ENCODE measurements at places on chromosomes 5 and 9. TPM values are rescaled to one million over a fixed set of nuclear protein-coding genes. Genes with fewer than 3 reads are reported as not detected.
A peak's percentile ranks its signal among the peaks of the same experiment; 100 is the strongest.

DNA sequence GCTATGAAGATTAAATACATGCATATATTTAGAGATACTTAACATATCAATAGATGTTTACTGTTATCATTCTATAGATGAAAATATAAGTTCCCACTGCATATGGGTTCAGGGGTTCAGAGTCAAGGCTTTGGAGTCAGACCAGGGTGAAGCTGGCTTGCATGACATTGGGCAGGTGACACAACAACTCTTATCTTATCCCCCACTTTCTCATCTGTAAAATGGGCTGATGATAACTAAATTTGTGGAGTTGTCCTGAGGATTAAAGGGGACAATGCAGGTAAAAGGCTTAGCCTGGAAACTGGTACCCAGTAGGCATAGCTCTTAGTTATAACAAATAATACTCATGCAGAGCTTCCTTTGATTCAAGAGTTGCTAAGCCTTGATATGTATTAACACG is 72.6 kb upstream of the BRINP1 start:
- no peak for DNase-seq

DNA sequence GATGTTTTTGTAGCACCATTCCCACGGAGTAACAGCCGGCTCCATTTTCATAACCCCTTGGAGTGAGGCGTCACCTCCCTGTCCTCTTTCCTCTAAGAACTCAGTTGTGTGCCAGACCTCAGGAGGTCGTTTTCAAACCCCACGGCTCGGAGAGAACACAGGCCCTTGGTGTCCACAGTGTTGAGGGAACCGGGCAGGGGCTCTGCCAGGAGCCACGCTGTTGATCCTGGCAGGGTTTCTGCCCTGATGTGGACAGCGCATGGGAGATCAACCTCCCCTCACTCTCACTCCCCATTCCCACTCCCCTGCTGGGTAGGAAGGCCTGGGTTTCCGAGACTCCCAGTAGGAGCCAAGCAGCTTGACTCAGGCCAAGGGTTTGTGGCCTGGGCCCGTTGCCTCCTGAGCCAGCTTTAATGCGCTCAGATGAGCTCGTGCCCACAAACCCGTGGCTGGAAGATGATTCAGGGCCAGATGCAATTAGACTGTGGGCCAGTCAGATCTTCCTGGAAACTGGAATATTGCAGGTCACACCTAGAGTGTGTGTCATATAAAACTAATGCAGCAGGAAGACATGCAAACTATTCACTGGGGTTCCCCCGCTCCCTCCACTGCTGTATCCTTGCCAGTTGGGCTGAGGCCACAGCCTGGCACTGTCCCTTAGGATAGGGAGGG is 133.4 kb downstream of the SLC12A2 start:
- DNase-seq: no peak

GRCh38 chr9:114895521-114895991 is 34.8 kb downstream of the TNFSF8 start:
- no peak for DNase-seq

DNA sequence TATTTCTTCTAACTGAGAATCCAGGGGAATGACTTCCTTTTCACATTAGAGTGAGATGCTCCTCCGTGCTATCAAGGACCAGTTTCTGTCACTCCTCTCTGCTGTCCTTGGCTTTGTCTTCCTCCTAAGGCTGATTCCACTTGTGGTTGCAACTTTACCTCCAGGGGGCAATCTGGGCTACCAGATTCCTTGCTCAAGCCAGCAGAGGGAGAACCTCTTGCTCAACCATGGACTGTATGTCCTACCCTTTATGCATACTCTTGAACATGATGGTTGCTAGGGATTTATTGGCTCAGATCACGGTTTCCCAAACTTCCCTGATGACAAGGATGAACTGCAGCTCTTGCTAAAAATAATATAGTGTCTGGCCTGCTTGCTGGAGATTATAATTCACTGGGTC is 24.0 kb downstream of the NNT start:
- no peak for DNase-seq

DNA sequence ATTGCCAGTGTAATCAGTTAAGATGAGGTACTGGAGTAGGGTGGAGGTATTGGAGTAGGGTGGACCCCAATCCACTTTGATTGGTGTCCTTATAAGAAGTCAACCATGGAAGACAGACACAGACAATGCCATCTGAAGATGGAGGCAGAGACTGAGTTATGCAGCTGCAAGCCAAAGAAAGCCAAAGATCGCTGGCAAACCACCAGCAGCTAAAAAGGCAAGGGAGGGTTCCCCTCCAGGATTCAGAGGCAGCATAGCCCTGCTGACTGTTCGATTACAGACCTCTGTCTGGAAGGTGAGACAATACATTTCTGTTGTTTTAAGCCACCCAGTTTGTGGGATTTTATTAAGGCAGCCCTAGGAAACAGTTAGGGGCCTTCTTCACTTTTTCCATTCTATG is 30.5 kb upstream of the CKMT2 start:
- DNase-seq: no peak

DNA sequence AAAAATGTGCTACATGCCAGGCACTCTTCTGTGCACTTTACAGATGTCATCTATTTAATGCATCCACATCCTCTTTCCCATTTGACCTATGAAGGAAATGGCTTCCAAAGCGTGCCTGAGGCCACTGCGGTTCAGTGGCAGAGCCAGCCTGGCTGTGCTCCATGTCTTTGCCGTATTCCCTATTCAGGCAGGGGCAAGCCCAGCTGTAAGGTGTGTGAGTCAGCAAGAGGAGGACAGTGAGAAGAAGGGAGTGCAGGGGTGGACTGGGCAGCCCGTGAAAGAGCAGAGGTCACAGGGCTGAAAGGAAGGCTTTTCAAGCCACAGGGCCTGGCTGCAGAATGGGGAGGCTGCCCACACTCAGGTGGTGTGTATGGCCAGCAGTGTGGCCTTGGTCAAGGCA is 91.7 kb downstream of the HRH2 start:
- no peak for DNase-seq

DNA sequence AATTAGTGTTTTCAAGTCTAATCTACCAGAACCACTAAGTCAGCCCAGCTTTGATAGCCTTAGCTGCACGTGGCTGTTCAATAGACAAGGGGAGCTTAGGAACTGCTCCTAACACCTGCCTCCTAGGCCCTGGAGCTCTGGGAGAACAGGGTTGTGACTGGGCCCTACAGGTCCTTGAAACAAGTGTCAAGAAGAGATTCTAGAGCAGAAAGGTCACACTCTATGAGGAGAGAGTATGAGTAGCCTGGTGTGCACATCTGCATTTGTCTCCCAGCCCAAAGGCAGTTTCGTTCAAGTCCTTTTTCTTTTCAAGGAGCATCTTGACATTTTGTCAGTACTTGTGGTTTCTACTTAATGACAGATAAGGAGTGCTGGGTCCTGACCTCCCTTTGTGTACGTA is 206.1 kb downstream of the PRELID2 start:
- DNase-seq: no peak

GRCh38 chr9:116572095-116572748 is 114.9 kb upstream of the TRIM32 start:
- peak; percentile 61 for DNase-seq

DNA sequence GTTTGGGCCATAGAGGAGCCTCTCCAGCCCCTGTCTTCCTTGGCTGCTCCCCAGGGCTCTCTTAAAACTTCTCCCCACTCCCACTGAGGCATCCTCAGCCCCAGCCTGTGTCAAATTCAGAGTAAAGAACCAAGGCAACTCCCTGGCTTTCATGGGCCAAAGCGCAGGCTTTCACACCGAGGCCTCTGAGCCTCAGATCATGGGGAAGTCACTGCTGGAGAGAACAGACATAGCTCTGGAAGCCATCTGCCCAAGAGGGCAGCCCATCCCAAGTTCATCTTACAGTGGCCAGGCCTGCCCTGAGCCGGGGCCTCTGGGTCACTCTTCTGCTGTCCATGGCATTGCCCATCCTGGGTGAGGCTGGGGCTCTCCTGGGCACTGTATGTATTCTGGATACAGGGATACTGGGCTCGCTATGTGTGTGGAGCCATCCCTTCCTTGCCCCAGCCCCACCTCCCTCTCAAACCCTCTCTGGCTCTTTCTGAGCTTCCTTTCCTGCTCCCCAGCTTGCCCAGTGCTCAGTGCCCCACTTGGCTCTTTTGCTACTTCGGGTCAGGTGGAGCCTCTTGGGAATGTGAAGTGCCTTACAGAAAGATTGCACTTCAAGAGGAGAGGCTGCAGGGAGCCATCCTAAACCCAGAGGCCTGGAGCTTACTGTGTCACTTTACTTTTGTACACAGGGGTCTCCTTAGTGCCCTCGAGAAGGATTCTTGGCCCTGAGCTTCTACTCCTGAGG is 33.0 kb downstream of the TGFBI start:
- no peak for DNase-seq

DNA sequence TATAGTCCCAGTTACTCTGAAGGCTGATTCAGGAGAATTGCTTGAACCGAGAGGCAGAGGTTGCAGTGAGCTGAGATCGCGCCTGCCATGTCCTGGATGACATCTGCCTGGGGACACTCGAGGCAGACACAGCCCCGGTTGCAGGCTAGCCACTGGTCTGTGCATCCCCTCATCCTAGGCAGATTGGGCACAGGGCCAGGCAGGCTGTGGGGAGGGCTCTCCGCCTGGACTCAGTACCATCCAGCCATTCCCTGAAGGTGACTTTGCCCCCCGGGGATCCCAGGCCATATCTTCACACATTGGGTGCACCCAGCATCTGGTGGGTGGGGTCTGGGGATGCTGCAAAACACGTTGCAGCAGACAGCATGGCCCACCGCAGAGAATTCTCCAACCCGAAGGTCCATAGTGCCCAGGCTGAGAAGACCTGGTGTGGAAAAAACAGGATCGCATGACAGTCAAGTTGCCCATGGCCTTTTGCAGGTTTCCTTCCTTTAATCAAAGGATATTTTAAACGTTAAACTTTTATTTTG is 50.9 kb upstream of the SUSD3 start:
- peak; percentile 36 for DNase-seq

GRCh38 chr5:104612005-104612404 is 1049.4 kb upstream of the NUDT12 start:
- DNase-seq: no peak

DNA sequence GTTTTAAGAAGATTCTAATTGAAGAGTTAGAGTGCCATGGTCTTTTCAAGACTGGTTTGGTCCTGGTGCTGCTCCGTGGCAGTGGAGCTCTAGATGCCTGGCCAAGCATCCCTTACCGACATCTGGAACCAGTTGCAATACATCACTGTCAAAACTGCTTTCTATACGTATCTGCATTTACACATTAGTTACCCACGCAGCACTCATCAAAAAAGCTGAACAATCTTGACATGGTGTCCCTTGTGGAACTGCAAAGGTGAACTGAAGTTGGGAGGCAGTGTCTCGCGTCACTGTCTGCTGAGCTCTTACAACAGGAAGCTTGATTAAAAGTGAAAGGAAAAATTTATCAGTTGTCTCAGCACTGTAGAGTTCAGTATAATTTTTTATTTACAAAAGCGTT is 82.6 kb downstream of the PBX3 start:
- no peak for DNase-seq

- DNase-seq: no peak
Observed at GRCh38 chr5:76742583-76742982, 26.7 kb downstream of the F2R start.

DNA sequence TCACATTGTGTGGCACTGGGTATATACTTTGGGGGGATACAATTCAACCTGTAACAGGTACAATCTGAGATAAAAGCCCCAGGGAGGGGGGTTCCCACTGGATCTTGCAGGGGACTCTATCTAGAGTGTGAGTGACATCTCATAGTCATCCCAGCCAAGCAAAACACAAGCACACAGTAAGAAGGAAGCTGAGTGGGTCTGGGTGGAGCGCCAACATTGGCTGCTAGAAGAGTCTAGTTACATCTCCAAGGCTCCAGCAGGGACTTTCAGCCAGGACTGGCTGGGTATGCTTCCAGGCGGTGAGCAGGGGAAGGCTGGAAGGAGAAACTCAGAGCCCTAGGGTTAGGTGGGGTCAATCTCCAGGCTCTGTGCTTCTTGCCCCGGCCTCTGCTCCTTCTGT is 53.0 kb downstream of the IL31RA start:
- no peak for DNase-seq

- DNase-seq: no peak
Observed at GRCh38 chr5:45642370-45642769, 53.8 kb downstream of the HCN1 start.

DNA sequence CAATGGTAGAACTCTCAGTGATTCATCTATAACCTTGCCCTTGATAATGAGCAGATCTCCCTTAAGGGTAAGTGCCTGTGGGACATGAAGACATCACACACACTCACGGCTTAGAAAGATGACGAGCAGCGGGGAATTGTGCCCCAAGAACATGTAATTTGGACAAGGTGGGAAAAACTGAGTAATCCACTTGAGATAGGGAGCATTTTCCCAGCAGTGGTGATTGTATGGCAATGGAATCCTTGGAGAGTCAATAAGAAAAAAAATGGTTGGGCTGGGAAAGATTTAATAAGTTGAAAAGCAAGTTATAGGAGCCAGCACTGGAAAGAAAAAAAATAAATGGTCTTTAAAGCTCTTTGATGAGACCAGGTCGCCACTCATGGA is 193.1 kb downstream of the GLIS3 start:
- DNase-seq: no peak

DNA sequence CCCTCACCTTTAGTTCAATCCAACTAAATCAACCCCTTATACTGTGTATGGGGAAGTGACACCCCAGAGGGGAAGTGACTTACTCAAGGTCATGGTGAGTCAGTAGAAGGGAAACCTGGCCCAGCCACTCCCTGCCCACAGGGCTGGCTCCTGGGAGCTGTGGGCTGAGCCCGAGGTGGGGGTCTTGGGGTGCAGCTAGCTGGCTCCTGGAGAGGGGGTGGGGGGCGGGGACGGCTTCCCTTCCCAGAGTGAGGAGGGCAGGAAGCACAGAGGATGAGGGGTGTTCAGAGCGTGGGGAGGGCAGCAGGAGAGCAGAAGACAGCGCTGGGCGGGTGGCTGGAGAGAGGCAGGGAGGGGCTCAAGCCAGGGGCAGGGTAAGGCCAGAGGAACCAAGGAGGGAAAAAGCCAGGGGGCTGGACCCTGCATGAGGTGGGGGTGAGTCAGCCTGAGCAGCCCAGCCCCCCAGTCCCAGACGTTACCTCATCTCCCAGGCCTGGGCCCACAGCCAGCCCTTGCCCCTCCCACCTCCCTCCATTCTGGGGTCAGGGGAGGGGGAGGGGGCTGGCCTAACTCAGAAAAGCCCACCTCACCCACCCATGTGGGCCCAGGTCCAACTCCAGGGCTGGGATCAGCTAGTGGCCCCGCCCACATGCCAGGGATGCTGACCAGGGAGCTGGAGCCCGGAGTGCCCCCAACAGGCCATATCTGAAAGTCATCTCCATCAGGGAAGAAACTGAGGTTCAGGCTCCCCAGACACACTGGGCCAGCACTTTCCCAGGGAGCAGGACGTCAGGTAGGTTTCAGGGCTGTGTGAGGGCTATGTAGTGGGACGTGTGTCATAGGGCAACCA is 2.8 kb downstream of the PDLIM7 start:
- peak; percentile 79 for DNase-seq

- DNase-seq: no peak
Observed at GRCh38 chr5:45109062-45109461, 300.3 kb downstream of the MRPS30 start.

The ZNF883 gene
- total RNA-seq: 8.6 TPM

The SPAAR gene
- total RNA-seq: 0.14 TPM

The RUSC2 gene
- total RNA-seq: 36.1 TPM

The SNCAIP gene
- 113 TPM for total RNA-seq

The PCDH12 gene
- 0.18 TPM for total RNA-seq

The NAIP gene
- total RNA-seq: 26.6 TPM

All from mesothelial cell of epicardium (in vitro differentiated cells).